ENCODE measurements at places on chromosomes 1 and 21. TPM values are rescaled to one million over a fixed set of nuclear protein-coding genes. Genes with fewer than 3 reads are reported as not detected.

DNA sequence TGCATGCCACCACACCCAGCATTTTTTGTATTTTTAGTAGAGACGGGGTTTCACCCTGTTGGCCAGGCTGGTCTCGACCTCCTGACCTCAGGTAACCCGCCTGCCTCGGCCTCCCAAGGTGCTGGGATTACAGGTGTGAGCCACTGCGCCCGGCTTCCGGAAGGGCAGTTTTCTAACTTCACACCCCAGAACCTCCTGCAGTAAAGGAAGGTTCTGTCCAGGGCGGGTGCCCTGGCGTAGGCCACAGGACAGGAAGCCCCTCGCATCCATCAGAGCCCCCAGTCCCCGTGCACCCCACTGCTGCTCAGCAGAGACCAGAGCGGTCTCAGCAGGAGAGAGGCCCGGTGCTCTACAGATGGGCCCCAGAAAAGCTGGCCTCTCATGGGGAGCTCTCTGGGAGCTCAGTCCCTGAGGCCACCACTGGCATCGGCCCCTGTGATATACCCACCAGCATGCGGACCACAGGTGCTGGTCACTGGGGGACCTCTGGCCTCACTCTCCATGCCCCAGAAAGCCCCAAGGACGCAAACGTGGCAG is 4.1 kb upstream of the DNMT3L start:
- no peak for DNase-seq
- H3K27me3 ChIP-seq = no peaks in the 10 kb centered on the region
- H3K4me3 ChIP-seq = no peak overlapping the region
- H3K27ac ChIP-seq = no peak overlapping the region
- H3K4me1 ChIP-seq = no peaks in the 10 kb centered on the region

Gene CBR3
- total RNA-seq = 29.0 TPM

- H3K36me3 ChIP-seq = no peaks in the 10 kb centered on the region
- peaks cover 15% of the 10 kb centered on the region for H3K4me1 ChIP-seq
- H3K4me3 ChIP-seq = no peak overlapping the region
Observed at GRCh38 chr1:146016891-146017290, 4.6 kb downstream of the HJV start.

- H3K4me1 ChIP-seq = peaks cover 68% of the 10 kb centered on the region
- H3K4me3 ChIP-seq = peak overlapping the region; percentile 87
- peak; percentile 79 for DNase-seq
Observed at GRCh38 chr1:9628541-9629444, 22.7 kb upstream of the PIK3CD start.

- H3K4me1 ChIP-seq = peaks cover 11% of the 10 kb centered on the region
- no peak overlapping the region for H3K27ac ChIP-seq
- H3K27me3 ChIP-seq = peaks cover 14% of the 10 kb centered on the region
- DNase-seq = no peak
Observed at GRCh38 chr1:151143057-151143435, 3.4 kb downstream of the SEMA6C start.

DNA sequence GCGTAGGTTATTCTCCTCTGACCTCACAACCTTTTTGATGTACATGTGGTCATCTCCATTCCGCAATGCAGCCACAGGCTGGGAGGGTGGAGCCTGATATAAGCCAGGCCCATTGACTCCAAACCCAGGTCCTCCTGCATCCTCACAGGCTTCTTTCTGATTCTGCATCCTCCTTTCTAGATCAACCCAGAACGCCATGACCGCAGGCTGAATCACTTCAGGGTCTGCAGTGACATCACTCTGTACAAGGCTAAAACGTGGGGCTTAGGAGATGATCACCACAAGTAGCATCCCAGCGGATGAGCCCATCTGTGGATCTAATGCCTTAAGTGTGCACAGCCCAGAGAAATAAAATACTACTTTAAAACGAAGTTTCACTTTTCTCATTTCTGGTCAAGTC is 16.1 kb downstream of the EBNA1BP2 start:
- H3K4me1 ChIP-seq = no peaks in the 10 kb centered on the region
- H3K4me3 ChIP-seq = no peak overlapping the region
- H3K27ac ChIP-seq = no peak overlapping the region
- H3K36me3 ChIP-seq = no peaks in the 10 kb centered on the region

DNA sequence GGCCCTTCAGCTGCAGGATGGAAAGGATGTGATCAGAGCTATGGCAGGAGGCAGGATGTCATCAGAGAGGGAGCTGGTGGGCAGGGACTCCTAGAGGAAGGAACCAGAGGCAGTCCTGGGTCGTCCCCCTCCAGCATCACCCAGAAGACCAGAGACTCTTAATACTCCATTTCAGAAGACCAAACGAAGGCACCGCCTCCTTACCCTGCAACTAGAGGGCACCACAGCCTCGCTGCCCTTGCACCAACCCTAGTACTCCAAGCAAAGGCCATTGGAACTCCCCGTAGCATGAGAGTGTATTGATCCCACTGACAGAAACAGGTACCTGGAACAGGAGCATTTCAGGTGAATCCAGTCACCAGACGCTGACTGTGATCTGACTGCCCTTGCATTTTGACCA is 598.1 kb downstream of the NPHP4 start:
- peaks cover 16% of the 10 kb centered on the region for H3K27me3 ChIP-seq
- DNase-seq = no peak
- no peaks in the 10 kb centered on the region for H3K36me3 ChIP-seq
- no peak overlapping the region for H3K27ac ChIP-seq
- H3K4me3 ChIP-seq = no peak overlapping the region

DNA sequence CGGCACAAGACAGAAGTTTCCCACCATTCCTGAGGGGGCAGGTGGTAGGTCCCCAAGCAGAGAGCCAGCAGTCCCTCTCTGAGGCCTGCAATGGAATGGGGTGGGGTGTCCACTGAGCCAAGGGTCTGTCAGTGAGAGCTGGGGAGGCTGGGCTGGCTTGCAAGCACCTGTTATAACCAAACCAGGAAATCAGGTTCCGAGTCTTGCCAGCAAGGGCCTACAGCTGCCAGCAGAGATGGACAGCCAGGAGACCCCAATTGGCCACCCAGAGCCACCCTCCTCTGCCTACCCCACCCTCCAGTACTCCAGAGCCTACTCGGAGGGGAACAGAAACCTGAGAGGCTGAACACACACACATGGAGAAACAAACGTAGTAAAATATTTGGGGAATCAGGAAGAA is 32.2 kb downstream of the PSEN2 start:
- H3K4me3 ChIP-seq = no peak overlapping the region
- no peak overlapping the region for H3K27ac ChIP-seq
- no peak for DNase-seq

GRCh38 chr1:157532569-157532968 is 19.7 kb downstream of the FCRL5 start:
- H3K4me3 ChIP-seq = no peak overlapping the region
- peaks cover 18% of the 10 kb centered on the region for H3K27me3 ChIP-seq
- no peak for DNase-seq
- H3K4me1 ChIP-seq = no peaks in the 10 kb centered on the region
- no peaks in the 10 kb centered on the region for H3K36me3 ChIP-seq

Gene FABP3
- total RNA-seq = not detected

DNA sequence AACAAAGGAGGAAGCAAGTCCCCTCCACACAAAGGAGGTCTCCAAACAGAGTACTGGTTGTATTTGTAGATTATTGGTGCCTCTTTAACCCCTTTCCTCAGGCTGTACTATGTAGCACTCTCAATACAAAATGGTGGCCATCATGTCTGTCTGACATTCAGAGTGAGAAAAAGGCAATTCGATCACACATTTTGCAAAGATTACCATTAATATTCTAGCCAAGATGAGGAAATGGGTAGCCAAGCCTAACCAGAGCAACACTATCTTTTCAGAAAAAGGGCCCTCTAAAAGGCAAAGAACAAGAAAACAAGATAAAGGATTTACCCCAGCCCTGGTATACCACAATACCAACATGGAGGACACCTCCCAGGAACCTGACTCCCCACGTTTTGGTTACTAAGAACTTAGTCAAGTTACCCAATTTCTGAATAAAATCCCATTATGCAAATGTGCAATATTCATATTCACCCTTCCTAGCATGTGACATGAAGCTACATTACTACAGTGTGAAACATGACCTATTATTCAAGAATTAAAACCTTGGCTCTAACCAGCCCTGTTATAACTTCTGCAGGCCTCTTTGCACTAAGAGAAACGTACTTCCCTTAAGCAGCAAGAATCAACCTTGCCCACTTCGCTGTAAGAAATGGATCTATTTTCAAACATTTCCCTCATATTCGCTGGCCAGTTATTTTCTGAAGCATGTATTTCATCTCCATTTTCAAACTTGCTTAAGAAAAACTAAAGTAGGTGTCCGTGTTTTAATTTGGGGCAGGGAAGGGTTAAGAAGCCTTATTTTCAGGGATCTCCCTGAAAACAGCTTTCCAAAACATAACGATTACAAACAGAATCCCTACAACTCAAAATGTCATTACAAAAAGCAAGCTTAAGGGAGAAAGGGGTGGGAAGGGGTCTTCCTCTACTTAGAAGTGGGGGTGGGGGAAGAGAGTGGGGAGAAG is 2.1 kb downstream of the KDM5B start:
- peaks cover 63% of the 10 kb centered on the region for H3K4me1 ChIP-seq
- H3K36me3 ChIP-seq = peaks cover 12% of the 10 kb centered on the region
- no peak for DNase-seq
- H3K4me3 ChIP-seq = peak overlapping the region; percentile 77
- peak overlapping the region; percentile 92 for H3K27ac ChIP-seq

- peaks cover 21% of the 10 kb centered on the region for H3K36me3 ChIP-seq
- H3K4me3 ChIP-seq = no peak overlapping the region
- H3K27ac ChIP-seq = no peak overlapping the region
- H3K27me3 ChIP-seq = peaks cover 23% of the 10 kb centered on the region
- H3K4me1 ChIP-seq = peaks cover 27% of the 10 kb centered on the region
Observed at GRCh38 chr1:154446789-154447188, 41.6 kb downstream of the IL6R start.

GRCh38 chr1:184513421-184513820 is 126.6 kb downstream of the C1orf21 start:
- no peak overlapping the region for H3K4me3 ChIP-seq
- H3K36me3 ChIP-seq = no peaks in the 10 kb centered on the region
- no peak overlapping the region for H3K27ac ChIP-seq
- H3K27me3 ChIP-seq = peaks cover 21% of the 10 kb centered on the region
- DNase-seq = no peak

- no peaks in the 10 kb centered on the region for H3K36me3 ChIP-seq
- DNase-seq = no peak
- no peak overlapping the region for H3K4me3 ChIP-seq
- peaks cover 51% of the 10 kb centered on the region for H3K4me1 ChIP-seq
- peaks cover 6% of the 10 kb centered on the region for H3K27me3 ChIP-seq
- H3K27ac ChIP-seq = peak overlapping the region; percentile 36
Observed at GRCh38 chr1:59007820-59008598, 224.2 kb upstream of the JUN start.

DNA sequence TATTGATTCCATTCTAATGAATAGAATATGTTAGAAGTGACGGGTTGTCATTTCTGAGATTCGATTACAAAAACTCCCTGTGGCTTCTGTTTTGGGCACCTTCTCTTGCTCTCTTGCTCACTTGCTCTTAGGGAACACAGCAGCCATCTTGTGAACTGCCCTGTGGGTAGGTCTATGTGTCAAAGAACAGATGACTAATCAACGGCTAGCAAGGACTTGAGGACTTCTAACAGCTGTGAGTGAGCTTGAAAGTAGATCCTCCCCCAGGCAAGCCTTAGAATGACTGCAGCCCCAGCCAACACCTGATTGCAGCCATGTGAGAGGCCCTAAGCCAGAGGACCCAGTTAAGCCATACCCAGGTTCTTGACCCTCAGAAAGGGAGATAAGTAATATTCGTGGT is 49.3 kb downstream of the AZIN2 start:
- H3K4me3 ChIP-seq = no peak overlapping the region
- no peaks in the 10 kb centered on the region for H3K27me3 ChIP-seq
- peaks cover 54% of the 10 kb centered on the region for H3K4me1 ChIP-seq
- peak overlapping the region; percentile 38 for H3K27ac ChIP-seq

DNA sequence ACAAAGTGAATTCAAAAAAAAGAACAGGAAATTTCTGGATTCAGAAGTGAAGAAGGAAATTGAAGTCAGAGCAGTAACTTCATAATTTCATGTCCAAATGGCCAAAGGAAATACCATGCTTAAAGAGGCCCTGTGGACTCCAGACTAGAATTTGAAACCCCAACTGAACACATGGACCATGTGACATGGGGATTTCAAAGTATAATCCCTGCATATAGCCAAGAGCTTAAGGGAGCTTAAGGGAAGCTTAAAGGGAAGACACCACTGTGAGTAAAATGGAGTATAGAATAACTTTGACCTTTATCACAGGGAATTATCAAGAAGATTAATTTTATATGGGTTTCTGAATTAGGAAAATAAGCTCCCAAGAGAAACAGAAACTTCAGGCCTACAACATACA is 241.8 kb upstream of the POGK start:
- H3K36me3 ChIP-seq = no peaks in the 10 kb centered on the region
- no peaks in the 10 kb centered on the region for H3K4me1 ChIP-seq
- no peak overlapping the region for H3K27ac ChIP-seq
- H3K27me3 ChIP-seq = peaks cover 2% of the 10 kb centered on the region

DNA sequence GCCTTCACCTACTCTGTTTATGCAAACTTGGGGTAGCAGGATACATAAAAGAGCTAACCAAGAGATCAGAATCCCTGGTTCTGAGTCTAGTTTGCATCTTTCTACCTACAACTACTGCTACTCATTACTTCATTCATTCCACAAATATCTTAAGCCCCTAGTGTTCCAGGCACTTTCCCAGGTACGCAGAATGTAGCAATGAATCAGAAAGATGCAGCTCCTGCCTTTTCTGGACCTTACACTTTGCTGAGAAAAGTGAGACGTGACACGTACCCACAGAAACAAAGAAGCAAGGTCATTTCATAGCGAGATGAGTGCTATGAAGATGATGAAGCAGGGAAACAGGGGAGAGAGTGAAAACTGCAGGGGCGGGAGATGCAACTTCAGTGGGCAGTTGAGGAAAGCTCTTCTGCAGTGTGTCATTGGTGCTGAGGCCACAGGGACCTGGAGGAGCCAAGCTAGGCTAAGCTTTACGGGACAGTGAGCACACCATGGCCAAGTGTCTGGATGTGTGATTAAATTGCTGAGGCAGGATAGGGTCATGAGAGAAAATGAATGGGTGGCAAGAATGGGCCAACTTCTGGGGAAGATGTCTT is 167.9 kb downstream of the TNFSF18 start:
- H3K4me3 ChIP-seq = no peak overlapping the region
- no peak overlapping the region for H3K27ac ChIP-seq
- H3K4me1 ChIP-seq = peaks cover 11% of the 10 kb centered on the region
- DNase-seq = no peak

DNA sequence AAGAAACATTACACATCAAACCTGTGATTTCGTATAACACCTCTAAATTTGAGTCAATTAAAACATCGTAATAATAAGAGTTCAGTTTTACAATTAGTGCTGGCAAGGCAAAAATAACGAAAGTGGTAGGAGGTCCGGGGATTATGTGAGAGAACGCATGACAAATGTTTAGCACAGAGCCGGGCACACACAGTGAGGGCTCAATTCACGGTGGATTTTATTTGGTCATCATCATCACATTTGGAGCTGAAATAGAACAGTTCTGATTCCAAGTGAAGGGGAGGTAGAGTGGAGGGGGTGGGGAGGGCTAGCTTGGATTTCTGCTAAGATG is 20.0 kb downstream of the H3-3A start:
- peaks cover 8% of the 10 kb centered on the region for H3K4me1 ChIP-seq
- H3K27me3 ChIP-seq = peaks cover 6% of the 10 kb centered on the region
- peak overlapping the region; percentile 93 for H3K4me3 ChIP-seq
- no peak for DNase-seq

Gene CHRM3
- total RNA-seq = not detected
